ENCODE measurements at places on chromosomes 3 and 15. TPM values are rescaled to one million over a fixed set of nuclear protein-coding genes. Genes with fewer than 3 reads are reported as not detected.

The MEGF11 gene
- total RNA-seq: not detected

The DUOXA2 gene
- total RNA-seq: not detected

The MAGEF1 gene
- 16.4 TPM for total RNA-seq

The HTD2 gene
- 11.4 TPM for total RNA-seq

The DCUN1D1 gene
- 40.7 TPM for total RNA-seq

The DISP2 gene
- 0.17 TPM for total RNA-seq

The COLQ gene
- 0.36 TPM for total RNA-seq

The RPUSD3 gene
- 17.5 TPM for total RNA-seq

The C3orf22 gene
- not detected for total RNA-seq

The CERS3 gene
- not detected for total RNA-seq

The B3GALNT1 gene
- 21.2 TPM for total RNA-seq

The BCL2A1 gene
- 0.33 TPM for total RNA-seq

The TRPM1 gene
- total RNA-seq: not detected

The FANCD2OS gene
- not detected for total RNA-seq

The PLA2G4E gene
- total RNA-seq: not detected
